ENCODE measurements at places on chromosomes 16 and 17.

- DNase-seq = no peak
Observed at GRCh38 chr17:62802561-62803205, 5.4 kb downstream of the MARCHF10 start.

DNA sequence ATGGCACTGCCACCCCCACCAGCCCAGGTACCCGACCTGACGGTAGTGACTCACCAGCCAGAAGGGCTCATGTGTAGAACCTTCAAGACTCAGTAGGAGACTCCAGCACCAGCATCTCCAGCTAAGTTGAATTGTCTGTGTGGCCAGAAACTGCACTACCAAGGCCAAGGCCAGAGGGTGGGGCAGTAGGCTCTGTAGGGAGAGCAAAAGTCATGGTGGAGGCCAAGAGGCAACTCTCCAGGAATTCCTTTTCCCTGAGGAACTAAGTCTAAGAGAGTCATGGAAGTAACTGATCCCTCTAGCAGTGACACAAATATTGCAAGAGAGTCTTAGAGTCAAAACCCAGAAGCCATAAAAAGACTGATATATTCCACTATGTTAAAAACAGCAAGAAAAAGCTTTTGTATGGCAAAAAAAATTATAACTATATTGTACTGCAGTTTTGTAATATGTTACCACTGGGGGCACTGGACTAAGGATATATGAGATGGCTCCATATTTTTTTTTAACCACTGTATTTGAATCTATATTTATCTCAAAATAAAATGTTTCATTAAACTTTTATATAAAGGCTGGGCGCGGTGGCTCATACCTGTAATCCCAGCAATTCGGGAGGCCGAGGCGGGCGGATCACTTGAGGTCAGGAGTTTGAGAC is 30.2 kb upstream of the GUCY2D start:
- DNase-seq = peak; percentile 52

DNA sequence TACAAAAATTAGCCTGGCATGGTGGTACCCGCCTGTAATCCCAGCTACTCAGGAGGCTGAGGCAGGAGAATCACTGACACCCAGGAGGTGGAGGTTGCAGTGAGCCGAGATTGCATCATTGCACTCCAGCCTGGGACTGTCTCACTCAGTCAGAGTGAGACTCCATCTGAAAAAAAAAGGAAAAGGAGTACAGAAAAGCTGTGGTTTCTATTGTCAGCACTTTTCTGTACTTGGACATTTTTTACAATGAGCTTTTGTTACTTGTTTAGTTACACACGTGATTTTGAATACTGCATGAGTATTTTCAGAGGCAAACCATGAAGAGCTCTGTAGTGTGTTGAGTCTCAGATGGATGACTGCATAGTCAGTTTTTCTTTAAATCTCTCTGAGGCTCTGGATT is 26.3 kb downstream of the ZC3H18 start:
- peak; percentile 23 for DNase-seq

GRCh38 chr16:17469741-17470181 is 999 bp downstream of the XYLT1 start:
- DNase-seq = peak; percentile 65

- no peak for DNase-seq
Observed at GRCh38 chr16:49049191-49049590, 232.4 kb downstream of the CBLN1 start.

DNA sequence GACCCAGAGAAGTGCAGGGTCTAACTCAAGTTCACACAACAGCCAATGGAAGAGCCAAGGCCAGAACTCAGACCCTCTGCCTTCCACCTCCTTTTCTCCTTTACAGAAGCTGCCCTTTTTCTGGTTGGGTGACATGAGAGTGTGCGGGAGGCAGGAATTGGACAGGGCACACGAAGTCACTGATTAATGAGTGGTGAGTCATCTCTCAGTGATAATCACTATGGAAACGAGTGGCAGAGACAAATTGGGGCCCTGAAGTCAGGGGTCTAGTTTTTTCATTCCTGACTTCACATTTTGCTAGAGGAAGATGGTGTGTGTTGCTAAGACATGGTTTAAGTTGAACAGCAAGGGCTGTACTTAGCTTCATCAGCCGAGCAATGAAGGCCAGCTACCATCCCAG is 312.7 kb upstream of the CCL2 start:
- DNase-seq = no peak

DNA sequence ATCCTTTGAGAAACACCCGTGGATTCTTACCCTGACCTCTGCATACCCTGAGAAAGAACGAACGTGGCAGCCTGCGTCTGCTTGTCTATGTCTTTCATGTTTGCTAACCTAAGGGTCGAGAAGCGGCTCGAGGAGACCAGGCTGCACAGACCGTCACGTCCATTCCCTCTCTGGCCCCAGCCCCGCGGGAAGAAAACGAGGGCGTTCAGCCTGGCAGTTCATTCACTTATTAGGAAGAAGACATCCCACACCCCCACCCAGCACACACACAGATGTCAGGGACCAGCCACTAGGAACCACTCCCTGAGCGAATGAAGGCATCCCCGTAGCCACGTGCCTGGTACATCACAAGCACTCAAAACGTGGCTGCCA is 655 bp upstream of the MTHFSD start:
- peak; percentile 49 for DNase-seq

GRCh38 chr16:66810391-66810790 is 9.0 kb upstream of the TERB1 start:
- DNase-seq = no peak

DNA sequence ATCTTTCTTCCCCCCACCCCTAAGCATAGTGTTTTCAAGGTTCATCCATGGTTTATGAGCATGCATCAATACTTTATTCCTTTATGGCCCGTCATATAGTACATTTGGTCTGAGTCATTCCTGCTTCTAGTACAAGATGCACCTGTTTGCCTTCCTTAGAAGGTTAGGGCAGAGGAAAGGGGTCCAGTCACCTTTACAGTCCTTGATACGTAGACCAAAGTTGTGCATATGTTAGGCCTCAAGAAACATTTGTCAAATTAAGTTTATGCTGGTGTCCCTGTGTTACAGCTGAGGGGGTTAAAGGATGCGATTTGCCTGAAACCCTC is 1.4 kb downstream of the CYB5D2 start:
- DNase-seq = peak; percentile 39

GRCh38 chr16:69049146-69049545 is 56.3 kb upstream of the HAS3 start:
- DNase-seq = peak; percentile 73

DNA sequence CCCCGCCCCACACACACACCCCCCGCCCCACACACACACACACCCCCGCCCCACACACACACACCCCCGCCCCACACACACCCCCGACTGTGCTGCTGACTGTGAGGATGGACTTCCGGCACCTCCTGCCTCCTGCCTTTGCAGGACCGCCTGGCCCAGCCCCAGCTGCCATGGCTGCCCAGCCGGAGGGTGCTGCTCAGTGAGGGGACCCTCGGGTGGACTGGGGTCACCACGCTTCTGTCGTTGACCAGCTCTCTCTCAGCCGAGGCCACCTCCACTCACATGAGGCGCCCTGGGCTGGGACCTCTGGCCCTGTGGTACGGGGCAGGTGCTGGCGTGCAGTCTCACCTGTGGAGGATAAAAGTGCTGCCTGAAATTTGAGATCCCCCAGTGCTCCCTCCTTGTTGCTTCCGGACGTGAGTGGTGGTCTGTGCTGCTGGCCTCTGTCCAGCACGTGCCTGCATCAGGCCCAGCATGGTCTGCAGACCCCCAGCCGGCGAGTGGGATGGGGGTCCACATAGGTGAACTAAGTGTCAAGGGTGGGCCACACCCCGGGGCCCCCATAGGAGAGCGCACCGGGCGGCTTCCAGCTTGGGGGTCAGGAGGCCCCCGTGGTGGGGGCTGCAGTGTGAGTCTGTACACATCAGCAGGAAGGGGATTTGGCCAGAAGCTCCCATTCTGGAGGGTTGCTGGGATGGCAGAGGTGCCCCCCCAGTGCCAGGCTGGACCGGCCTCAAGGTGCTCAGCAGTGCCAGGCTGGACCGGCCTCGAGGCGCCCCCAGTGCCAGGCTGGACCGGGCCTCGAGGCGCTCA is 11.2 kb downstream of the METRNL start:
- DNase-seq = no peak

GRCh38 chr16:14100825-14101224 is 29.7 kb downstream of the MRTFB start:
- DNase-seq = no peak

DNA sequence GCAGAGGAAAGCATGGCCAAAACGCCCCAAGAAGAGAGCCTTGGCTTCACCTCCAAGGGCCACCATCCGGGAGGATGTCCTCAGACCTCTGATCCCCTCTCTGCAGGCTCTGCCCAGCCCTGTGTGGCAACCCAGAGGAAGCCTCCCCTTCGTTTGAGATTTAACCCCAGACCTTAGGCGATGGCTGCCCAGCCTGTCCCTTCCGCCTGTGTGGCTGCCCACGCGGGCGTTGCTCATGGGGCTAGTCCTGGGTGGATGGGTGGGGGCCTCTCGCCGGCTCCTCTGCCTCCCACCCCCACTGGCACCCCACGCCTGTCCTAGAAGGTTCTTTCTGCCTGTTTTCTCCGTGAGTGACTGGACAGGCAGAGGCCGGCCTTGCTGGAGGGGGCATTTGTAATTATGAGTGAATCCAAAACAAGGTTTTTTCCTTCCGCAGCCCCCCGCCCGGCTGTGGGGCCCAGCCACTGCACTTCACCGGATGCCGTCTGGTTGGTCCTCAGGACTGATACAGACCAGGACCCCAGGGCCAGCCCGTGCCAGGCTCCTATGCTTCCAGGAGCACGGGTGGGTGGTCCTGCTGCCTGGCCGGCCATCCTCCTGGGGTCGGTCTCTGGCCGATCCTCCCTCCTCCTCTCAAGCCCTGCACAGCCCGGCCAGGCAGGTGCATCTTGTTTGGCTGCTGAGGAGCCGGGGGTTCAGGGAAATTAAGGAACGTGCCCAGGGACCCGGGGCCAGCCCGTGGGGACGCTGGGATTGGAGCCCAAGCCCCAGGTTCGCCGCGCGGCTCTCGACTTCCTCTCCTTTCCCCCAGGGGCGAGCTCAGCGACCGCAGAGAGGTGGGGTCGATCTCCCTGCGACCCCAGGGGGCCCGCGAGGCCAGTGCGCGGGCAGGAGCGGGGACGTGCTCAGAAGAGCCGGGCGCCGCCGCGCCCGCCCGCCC is at the start of gene TMEM235:
TSS of gene TMEM235 (plus strand) at position 636 of the 940 bp plus-strand sequence. CDS start 393 bp downstream, outside the sequence.
- no peak for DNase-seq

GRCh38 chr16:53832896-53833544 is 129.1 kb downstream of the FTO start:
- DNase-seq = no peak

DNA sequence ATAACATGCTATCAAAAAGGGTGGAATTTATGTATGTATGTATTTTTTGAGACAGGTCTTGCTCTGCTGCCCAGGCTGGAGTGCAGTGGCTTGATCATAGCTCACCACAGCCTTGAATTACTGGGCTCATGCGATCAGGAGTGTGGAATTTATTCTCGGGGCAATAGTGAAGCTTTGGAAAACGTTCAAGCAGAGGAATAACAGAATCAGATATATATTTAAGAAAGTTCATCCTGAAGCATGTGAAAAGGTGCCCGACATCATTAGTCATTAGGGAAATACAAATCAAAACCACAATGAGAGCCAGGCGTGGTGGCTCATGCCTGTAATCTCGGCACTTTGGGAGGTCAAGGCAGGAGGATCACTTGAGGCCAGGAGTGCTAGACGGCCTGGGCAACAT is 7.7 kb upstream of the ITGAE start:
- no peak for DNase-seq

GRCh38 chr16:50747207-50747956 is 5.5 kb downstream of the CYLD start:
- peak; percentile 14 for DNase-seq

DNA sequence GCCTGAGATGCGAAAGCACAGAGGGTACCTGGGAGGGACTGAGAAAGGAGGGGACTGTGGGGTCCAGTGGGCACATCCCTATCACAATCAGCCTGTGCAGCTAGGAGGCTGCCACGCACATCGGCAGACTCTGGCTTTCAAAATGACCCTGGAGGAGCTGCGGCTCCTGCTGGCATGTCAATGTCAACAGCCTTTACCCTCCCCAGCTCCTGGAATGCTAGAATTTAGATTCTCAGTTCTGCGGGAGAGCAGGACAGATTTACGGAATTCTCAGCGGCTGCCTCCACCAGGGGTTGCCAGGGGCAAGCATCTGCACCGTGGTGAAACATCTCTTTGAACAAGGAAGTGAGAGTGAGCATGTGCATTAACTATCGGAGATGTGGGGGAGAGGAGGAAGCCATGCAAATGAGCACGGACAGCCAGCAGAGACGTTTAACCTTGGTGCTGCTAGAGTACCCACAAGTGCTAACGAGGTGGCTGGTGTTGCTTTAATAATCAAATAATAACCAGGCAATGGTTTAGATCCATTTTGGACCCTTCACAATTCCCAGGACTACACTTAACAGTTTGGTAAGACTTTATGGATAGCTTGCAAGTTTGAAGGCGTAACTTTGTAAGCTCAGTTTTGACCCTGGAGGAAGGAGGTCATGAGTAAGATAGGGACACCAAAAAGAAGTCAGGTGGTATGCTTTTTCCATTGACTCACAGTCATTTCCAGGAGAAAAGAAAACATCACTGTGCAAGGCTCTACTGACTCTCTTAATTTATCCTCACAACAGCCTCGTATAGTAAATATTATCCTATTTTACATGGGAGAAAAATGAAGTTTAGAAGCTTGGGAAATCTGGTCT is 54.1 kb downstream of the XYLT1 start:
- DNase-seq = peak; percentile 67

DNA sequence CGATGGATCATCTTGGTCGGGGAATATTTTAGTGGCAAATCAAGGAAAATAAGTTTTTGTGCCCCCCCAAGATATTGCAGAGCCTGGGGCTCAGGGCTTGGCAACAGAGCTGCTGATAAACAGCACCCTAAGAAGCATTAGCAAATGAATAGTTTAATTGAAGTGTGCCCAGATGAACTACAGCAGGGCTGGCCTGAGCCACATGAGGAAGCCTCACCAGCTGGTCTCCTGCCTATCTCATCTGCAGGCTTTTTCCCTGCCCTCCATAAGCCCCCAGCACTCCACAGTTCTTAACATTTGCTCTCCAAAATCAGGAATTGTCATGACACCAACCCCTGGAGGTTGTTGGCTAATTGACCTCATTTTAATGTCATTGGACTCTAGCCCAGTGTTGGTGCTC is 480.2 kb downstream of the HS3ST3B1 start:
- DNase-seq = no peak

DNA sequence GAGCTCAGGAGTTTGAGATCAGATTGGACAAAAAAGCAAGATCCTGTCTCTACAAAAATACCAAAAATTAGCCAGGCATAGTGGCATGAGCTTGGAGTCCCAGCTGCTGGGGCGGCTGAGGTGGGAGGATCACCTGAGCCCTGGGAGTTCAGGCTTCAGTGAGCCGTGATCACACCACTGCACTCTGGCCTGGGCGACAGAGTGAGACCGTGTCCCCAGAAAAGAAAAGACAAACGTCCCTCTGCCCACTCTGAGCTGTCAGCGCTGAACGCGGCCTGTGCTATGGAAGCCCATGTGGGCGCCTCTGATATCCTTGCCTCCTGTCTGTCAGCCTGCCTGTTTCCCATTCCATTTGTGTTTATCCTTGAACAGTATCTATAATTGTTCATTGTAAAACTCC is 50.7 kb downstream of the FOXK2 start:
- no peak for DNase-seq

- DNase-seq = no peak
Observed at GRCh38 chr17:43453331-43453812, 30.4 kb upstream of the DHX8 start.

All from GM23248 (cell line).